ENCODE measurements at places on chromosomes 4 and X.
A peak's percentile ranks its signal among the peaks of the same experiment; 100 is the strongest.

DNA sequence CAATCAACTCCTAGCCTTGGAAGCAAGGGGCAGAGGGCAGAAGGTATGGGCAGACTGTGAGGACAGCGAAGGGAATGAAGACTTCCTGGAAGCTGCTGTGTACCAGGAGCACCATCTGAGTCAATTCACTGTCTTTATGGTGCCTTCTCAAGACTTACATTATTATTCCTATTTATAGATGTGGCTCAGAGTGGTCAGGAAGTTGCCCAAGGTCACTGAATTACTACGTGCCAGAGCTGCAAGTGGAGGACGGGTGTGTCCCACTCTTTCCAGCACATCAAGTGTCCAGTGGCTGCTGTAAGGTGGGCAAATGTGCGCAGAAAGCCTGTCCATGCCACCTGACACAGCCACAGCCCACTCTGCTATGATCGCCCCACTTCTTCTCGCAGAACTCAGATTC, 32.0 kb downstream of the SMPX start:
- no peak for DNase-seq

- no peak for DNase-seq
Measured at GRCh38 chr4:13515268-13515667, 29.0 kb downstream of the NKX3-2 start.

- no peak for DNase-seq
Measured at GRCh38 chrX:53071604-53072417, 10.4 kb upstream of the TSPYL2 start.

DNA sequence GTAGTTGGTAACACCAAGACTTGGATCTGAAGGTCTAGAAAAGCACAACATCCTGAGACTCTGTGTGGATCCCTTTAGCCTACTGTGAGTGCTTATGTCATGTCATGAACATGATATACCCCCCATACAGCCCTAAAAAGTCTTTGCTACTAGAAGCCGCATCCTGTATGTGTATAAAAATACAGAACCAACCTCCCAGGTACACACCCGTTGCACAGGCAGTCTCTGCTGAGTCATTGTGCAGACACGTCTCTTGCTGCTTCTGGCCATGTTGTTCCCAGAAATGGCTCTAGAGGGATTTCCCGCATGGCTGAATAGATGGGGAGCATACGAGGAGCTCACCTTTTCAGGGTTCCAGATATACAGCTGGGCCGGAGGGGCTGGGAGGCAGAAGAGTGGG, 93.3 kb downstream of the MAMLD1 start:
- DNase-seq: no peak

- DNase-seq: no peak
Measured at GRCh38 chr4:158410272-158410671, 111.4 kb upstream of the RXFP1 start.

GRCh38 chr4:212438-213188, 88.3 kb downstream of the ZNF718 start:
- DNase-seq: peak; percentile 88
